ENCODE measurements at places on chromosomes 1 and 21.

GRCh38 chr1:38123356-38124135 is 77.0 kb upstream of the POU3F1 start:
- no peak for DNase-seq

- DNase-seq = no peak
Measured at GRCh38 chr1:16165073-16165364, 9.2 kb upstream of the EPHA2 start.

- no peak for DNase-seq
Measured at GRCh38 chr1:147651466-147651865, 18.9 kb downstream of the ACP6 start.

GRCh38 chr1:87926131-87926830 is 597.6 kb downstream of the LMO4 start:
- DNase-seq = no peak
